Fibroblast of lung (primary cell): ENCODE measurements at places on chromosomes 5 and 9. TPM values are rescaled to one million over a fixed set of nuclear protein-coding genes. Genes with fewer than 3 reads are reported as not detected.

- DNase-seq: no peak
Measured at GRCh38 chr5:76425146-76425545, 22.1 kb downstream of the IQGAP2 start.

PCDHGA11 gene
- total RNA-seq: 5.9 and 8.6 TPM in 2 replicates

- no peak for DNase-seq
Measured at GRCh38 chr5:78447775-78448424, 87.5 kb downstream of the SCAMP1 start.

DNA sequence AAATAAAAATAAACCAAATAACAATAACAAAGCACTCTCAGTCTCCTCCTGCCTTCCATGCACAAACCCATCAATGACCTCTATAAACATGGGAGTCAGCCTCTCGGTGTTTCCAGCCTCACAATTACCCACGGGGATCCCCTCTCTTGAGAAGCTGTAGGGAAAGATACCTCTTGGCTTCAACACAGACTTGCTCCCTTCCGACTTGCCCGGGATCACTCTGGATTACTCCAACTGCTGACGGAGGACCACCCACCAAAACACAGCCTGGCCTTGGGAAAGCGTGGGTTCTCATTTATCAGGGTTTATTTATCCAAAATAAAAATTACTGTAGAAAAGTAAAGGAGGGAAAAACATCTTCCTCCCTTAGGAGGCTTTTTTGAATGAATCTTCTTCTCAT is 11.5 kb upstream of the NKX2-5 start:
- no peak for DNase-seq

DNA sequence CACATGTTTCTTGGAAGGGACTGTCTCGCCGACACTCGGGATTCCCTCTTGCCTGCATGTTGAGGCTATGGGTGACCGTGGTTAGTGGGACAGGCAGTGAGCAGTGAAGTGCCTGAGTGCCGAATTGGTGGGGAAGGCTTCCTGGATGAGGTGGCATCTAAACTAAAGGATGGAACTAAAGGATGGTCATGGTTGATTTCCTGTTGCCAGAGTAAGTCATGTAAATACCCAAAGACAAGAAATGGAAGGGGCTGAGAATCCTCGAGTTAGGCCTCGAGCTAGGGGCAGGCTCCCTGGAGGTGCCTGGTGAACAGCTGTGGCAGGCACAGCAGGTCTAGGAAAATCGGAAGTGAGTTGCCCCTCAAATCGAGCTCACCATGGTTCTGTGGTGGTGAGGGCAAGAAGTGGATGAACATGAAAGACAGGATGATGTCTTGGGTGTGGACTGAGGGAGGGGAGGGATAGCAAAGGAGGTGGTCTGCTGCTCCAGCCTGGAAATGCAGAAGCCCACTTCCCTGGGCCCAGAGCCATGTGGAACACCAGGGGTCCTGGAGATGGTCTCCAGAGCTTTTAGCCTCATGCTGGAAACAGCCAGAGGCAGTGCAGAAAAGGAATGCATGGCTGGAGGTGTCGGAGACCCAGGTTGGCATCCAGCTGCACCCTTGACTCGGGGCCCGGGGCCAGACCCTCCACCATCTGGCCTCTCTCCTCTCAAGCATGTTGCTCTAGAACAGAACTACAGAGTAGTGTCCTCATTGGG is 12.2 kb downstream of the CD74 start:
- no peak for DNase-seq

BTNL8 gene
- not detected in 2 replicates for total RNA-seq
